Stimulated activated CD4-positive, alpha-beta T cell treated with anti-CD3 and anti-CD28 coated beads, Interleukin-1b, Interleukin-23, amount 100 ng/mL, for 4 hours (primary cell): ENCODE measurements at places on chromosomes 7 and 10.

DNA sequence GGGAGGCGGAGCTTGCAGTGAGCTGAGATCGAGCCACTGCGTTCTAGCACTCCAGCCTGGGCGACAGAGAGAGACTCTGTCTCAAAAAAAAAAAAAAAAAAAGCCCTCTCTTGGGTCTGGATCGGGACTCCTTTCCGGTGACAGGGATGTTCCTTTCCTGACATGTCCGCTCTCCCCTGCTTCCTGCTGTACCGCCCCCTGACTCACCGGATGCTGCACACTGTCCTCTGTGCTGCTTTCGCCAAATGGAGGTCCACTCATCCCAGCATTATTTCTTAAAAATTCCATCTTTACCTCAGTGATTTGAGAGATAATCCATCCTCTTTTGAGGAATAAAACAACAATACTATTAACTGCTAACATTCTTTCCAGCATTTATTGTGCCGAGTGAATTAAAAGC lies 113.8 kb upstream of the EEPD1 start:
- DNase-seq = no peak

GRCh38 chr10:63494951-63495350 lies 26.2 kb upstream of the REEP3 start:
- DNase-seq = no peak

GRCh38 chr10:75110006-75110632 lies 1.3 kb upstream of the SAMD8 start:
- no peak for DNase-seq

DNA sequence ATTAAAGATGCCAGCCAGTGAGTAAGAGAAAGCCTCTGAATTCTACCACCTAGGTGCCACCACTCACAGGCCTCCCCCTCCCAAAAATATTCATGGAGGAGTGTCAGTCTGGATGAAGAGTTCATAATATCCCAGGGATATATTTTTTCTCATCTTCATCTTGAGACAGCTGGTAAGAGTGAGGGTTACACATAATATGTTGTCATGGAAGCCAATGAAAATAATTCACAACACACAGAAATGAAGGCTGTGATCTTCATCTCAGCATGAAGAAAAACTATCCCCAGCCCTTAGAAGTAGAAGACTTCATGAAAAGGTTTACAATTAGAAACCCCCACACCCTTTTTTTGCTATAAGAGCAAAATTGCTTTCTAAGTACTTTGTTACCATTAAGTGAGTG lies 175.6 kb downstream of the DNAH11 start:
- DNase-seq = no peak

- no peak for DNase-seq
These were observed 40.6 kb upstream of the SRGN start for GRCh38 chr10:69047111-69047832.

DNA sequence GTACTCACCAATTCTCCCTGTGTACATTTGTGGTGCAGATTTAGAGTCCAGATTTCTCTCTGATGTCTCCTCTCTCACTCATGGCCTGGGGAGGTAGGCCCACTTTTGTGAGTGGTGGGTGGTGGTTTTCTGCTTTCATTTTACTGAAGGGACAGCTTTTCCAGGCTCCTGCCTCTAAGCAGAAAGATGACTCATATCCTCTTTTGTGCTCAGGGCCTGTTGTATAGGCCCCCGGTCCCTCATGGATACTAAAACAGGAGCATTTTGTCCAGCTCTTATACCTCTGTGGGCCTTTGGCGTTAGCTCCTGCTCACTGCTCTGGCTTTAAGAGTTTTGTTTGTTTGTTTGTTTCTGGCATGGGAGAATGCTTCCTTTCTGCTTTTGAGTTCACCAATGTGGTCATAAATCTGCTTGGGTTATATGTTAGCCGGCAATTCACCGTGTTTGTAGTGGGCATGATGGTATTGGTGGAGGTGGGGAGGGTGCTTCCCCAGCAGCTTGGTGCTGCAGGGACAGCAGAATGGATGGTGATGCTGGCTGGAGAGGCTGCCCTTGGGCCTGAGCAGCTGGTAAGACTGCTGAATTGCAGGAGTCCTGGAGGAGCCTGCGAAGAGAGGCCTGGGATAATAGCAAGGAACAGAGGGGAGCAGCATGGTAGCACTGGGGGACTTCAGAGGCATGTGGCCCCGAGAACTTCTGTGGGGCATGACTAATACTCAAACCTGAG lies 468.7 kb downstream of the RPS24 start:
- DNase-seq = no peak

GRCh38 chr10:24174014-24174413 lies 34.9 kb upstream of the KIAA1217 start:
- DNase-seq = no peak

- DNase-seq = no peak
These were observed 286.5 kb downstream of the DOCK4 start for GRCh38 chr7:111919631-111920179.

GRCh38 chr7:115679976-115680375 lies 350.6 kb downstream of the TFEC start:
- no peak for DNase-seq

DNA sequence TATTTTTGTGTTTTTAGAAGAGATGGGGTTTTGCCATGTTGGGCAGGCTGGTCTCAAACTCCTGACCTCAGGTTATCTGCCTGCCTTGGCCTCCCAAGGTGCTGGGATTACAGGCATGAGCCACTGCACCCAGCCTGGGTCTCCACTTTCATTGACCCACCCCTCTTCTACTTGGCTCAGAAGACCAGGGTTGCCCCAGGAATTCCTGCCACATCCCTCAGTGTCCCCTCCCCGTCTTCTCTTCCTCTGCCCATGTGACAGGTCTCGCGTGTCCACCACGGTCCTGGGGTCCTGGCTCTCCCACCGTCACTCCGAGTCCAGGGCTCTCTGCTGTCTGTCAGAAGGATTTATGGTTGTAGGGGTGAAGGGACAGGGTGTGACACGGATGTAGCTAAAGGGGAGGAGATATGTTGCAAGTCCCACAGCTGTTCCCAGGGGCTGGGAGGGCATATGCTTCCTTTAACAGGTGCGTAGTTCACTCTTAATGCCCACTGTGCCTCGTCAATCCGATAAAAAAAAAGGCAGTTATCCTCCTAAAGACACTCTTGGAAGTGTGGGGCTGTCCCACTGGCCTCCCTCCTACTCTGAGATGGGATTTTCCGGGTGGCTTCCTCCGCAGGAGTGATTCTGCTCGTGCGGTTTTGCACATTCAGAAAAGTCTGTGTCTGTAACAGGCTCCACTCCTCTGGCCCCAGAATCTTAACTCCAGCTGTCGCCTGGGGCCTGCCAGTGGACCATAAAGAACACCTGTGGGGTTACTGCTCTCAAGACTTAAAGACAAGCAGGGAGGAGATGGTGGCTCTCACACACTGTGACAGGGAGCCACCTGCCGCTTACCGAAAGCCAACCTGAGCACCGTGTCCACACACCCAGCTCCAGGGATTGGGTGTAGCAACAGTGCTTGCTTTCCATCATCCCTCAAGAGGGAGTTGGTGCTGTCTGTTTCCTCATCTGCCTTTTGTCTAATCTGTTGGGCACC lies 36.7 kb upstream of the SHH start:
- DNase-seq = no peak

- DNase-seq = no peak
These were observed 10.2 kb downstream of the STK32C start for GRCh38 chr10:132297526-132297925.

DNA sequence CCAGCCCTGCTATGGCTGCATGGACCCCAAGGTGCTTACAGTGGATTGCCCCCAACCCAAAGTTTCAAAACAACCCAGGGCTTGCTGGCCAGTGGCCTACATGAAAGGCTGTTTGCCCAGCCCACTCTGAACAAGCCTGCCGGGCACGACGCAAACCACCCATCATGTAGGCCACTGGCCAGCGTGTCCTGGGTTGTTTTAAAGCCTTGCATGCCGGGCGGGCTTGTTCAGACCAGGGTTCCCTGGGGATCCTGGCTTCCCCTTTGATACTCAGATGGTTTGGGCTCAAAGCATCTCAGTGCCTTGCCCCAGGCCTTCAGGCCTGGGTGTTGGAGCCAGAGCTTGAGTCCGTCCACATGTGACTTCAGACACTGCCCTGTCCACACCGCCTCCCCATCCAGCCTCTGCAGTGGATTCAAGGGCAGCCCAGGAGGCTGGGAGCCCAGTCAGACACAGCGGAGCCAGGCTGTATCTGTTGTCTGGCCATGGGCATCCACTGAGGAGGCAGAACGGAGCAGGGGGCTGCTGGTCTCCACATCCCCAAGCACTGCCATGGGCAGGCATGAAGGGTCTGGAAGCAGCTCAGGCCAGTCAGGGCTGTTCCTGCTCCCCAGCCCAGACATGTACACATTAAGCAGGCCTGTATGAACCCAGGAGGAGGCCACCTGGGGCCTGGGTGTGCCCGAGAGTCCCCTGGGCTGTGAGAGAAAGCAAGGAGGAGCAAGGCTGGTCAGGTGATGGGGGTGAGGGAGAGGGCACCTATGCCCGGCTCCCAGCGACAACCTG lies 4.0 kb upstream of the ADIRF start:
- DNase-seq = no peak

DNA sequence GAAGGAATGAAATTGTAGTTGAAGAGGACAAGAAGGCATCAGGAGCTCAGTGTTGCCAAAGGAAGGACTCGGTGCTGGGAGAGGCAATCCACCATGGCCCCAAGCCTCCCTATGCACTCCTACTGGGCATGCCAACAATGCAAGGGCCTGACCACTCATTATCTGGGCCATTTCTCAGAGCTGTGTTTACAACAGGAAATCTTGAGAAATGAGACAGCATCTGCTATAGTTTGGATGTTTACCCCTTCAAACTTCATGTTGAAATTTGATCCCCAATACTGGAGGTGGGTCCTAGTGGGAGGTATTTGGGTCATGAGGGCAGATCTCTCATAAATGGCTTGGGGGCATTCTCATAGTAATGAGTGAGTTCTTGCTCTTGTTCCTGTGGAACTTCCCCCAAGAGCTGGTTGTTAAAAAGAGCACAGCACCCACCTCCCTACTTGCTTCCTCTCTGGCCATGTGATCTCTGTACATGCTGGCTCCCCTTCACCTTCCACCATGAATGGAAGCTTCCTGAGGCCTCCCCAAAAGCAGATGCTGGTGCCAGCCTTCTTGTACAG lies 50.8 kb upstream of the AOAH start:
- DNase-seq = no peak

DNA sequence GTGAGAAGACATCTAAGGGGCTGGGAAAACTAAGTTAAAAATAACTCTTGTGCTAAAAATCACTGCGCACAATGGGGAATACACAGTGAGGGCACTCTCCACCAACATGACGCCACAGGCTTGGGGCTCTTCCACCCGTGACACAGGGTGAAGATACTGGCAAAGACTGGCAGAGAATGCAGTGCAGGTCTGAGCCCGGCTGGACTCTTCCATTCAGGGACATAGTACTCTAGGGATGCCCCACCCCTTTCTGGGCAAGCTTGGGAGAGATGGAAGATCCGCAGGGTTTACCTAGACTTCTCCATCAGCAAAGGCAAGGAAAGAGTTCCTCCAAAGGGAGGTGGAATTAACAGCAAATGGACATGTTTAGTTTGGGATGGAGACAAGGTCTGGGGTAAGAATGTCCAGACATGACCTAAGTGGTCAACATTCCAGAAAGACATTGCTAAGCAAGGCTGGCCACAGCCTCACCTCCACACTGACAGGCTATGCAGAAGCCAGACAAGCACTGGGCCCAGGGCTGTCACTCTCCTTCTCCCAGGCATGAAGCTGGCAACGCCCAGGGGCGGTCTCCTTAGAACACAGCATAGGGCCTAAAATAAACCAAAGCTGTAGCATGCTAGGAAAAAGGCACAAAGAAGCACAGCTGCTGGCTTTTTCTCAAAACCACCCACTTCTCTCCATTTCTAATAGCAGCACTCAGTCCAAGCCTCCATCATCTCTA lies 28.1 kb downstream of the XPNPEP1 start:
- no peak for DNase-seq

DNA sequence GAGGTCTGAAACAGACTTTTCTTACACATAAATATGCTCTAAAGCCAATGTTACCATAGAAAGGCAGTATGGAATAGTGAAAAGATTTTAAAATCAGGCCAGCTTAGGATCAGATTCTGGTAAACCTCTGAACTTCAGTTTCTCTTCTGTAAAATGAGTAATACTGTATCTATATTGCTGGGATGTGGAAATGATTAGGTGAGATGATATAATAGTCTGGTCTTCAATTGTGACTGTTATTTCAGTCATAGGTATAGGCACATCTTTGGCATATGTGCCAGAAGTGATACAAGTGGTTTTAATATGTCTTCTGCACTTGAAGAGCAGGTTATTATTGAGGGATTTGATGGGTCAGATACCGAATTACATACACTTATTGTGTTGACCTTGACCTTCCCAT lies 7.2 kb downstream of the ZNF277 start:
- no peak for DNase-seq
